ENCODE measurements at places on chromosomes 2 and 18.

- DNase-seq: no peak
These were observed 128.5 kb downstream of the CALCRL start for GRCh38 chr2:187319441-187320108.

DNA sequence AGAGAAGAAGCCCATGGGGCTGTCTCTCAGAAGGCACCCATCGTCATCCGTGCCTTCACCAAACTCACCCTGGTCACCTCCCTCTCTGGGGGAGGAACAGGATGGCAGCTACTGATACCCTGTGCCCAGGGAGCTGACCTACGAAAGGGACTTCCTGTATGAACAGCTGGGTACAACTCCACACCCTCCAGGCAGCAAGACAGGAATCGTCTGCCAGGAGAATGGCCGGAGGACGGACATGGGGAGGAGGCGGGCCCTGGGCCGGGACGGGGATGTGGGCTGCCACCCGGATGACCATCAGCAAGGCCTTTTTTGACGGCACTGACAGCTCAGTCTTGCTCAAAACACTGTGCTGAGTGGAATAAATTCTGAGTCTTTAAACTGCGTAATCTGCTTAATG, 243.6 kb downstream of the HDAC4 start:
- DNase-seq: no peak

GRCh38 chr2:185921048-185921756, 182.6 kb downstream of the FSIP2 start:
- DNase-seq: no peak

DNA sequence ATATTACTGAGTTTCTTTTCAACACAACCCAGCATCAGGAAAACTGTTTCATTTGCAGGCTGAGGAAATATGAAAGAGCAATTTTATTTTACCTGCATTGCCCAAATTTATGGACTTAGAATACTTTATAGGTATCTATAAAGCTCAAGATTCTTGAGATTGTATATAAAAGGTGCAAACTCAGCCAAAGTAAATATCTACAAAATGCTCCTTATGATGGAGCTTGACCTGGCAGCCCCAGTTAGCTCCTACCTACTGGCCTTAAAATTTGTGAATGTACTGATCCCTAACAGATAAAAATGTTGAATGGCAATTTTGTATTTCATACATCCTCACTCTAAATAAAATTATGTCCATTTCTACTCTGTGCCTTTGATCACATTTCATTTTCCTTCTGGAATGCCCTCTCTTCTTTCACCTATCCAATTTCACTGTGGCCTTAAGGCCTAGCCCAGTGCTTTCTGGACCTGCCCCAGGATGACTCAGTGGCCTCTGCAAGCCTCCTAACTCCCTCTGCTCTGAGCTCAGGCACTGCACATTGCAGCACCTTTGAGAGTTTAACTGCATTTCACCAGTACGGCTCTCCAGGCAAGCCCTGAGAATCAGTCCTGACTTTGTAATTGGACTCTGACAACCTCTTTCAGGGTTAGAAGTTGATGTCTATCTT, 125.9 kb downstream of the ANTXR1 start:
- no peak for DNase-seq

DNA sequence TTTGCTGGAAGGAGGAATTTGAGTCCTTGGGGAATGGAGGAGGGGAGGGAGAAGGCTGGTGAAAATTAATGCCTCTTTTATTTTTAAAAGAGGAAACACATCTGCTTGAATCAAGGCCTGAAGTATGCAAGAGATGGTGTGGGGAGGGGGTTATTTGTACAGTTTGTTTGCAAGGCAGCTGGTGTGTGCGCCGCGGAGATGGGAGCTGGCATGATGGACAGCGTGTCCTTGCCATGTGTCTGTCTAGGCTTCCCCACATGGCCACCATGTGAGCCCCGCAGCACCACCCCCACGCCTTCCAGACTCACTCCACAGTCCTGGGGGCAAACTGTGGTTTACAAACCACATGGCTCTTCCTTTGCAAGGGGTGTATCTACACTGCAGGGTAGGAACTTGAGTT, 154.8 kb upstream of the APCDD1 start:
- DNase-seq: no peak

All from GM12891 (cell line).